CD4-positive, alpha-beta T cell treated with Interleukin-4 for 1 hour (primary cell): ENCODE measurements at places on chromosomes 6 and 20.

- no peak for DNase-seq
Observed at GRCh38 chr6:143087856-143088255, 27.2 kb downstream of the AIG1 start.

DNA sequence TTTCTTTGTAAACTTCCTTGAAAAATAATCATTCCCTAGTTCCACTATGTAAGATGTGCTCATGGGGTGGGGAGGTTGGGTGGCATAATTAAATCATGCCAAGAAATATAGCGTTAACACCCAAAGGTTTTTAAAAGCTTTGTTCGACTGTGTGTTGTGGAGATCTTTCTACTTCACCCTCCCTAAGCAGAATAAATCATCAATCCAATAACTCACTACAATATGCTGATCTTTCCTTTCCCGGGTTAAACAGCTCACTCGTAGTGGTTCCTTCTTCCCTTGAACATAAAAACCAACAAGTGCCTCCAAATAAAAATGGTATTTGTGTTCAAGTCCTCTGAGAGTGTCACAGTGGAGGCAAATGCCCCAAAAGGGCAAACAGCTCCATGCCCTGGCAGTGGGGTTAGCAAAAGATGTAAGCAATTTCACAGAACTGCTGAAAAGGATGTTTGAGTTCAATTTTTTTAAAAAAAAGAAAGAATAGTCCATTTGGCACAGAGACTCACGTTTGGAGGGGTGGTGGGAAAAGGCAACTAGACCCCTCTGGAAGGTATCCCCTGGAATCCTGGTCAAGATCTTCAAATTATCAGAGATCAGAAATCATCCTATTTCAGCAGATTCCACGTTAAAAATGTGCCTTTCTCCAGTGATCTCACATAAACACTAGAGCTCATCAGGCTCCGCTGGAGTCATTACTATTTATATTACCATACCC, 99.1 kb downstream of the TFAP2A start:
- DNase-seq = no peak

DNA sequence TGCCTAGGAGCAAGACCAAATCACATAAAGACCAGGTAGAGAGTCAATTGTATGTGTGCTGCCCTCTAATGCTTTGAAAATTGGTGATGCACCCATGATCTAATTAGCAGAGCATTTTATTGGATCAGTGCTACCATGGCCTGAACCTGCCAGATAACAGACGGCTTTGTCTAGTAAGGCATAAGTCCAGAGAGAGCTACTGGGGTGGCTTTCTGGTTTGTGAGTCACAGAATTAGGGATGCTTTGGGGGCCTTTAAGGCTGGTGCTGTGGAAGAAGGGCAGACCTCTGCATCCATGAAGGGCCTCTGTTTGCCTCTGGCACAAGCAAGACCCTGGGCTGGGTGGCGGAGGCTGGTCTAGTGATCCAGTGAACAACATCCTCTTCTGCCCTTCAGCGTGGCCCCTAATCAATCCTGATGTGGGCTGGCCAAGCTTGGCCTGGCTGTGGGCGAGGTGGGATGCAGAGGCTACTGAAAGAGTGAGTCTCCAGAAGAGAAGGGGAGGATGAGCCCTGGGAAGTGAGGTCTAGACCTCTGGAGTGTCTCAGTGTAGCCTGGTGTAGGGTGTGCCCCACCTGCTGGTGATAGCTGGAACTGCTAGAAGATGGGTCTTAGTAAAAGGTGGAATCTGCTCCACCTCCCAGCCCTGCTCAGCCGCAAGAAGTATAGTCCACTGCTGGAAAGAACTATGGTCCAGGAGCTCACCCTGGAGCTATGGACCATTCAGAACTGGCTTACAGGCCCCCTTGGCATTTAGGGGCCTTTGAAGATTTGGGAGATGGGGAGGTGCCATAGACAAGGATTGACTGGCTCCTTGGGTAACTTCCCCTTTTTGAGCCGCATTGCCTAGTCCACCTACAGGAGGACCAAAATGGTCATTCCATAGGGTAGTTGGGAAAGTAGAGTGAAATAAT, 36.7 kb upstream of the AAR2 start:
- peak; percentile 69 for DNase-seq

DNA sequence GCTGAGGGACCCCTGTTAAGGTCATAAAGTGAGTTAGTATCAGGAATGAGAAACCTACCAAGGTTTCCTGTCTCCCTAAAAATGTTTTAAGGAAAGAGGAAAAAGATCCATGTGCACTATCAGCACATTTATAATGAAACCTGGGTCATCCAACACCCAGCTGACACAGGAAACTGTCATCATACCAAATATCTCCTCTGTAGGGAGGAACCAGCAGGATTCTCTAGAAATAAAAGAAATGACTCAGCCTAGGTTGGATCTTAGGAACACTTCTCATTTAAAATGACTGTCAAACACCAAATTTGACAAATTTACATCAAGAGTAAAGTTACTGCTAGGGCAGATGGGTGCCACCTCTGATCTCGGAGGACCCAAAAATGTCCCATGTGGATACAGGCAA, 21.7 kb downstream of the GFOD1 start:
- DNase-seq = no peak

- DNase-seq = no peak
Observed at GRCh38 chr6:117025310-117025709, 148.3 kb downstream of the RFX6 start.

DNA sequence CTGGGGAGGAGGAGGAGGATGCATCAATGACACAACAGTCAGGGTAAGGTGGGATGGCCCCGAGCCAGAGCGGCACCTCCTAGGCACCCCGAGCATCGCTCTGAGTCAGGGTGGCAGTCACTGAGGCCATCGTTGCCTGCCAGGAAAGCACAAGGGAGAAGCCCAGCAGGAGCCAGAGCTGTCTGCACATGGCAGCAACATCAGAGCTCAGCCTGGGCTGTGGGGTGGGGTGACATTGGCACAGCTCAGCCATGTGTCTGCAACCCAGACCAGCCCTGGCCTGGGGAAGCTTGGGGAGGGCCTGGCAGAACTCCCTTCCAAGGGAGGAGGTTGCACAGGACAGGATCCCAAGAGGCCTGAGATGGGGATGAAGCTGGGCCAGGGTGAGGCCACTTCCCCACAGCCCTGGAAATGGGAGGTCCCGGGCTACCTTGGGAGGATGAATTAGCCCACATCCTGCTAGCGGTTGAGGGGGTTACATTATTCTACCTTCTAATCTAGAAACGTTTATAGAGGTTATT, 255.6 kb downstream of the MAFB start:
- DNase-seq = no peak

- DNase-seq = no peak
Observed at GRCh38 chr6:156933201-156934068, 156.3 kb downstream of the ARID1B start.

GRCh38 chr6:151111670-151112069, 128.1 kb upstream of the AKAP12 start:
- no peak for DNase-seq

DNA sequence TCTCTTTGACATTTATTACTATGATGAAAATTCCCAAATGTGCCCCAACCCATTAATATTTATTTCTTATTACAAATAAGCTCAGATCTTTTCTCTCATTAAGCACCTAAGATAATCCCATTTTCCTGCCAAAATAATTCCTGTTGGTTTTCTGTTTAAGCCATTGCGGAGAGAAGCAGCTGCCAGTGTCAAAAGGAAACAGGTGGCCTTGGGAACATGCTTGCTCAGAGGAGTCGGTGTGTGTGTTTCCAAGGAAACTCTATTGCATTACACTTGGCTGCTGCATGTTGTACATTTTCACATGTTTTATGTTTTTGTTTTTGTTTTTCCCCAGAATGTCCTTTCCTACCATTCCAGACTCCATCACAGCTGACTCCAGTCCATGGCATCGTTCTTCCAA, 56.4 kb downstream of the CD24 start:
- DNase-seq = no peak

- DNase-seq = no peak
Observed at GRCh38 chr6:43033496-43034189, 12.2 kb downstream of the RRP36 start.

- DNase-seq = no peak
Observed at GRCh38 chr6:67694127-67694526, 941.0 kb upstream of the ADGRB3 start.

- DNase-seq = no peak
Observed at GRCh38 chr20:13348311-13349234, 127.5 kb downstream of the ISM1 start.

- no peak for DNase-seq
Observed at GRCh38 chr20:45020236-45020886, 54.0 kb downstream of the STK4 start.

GRCh38 chr6:20246125-20246524, 33.9 kb upstream of the MBOAT1 start:
- no peak for DNase-seq

DNA sequence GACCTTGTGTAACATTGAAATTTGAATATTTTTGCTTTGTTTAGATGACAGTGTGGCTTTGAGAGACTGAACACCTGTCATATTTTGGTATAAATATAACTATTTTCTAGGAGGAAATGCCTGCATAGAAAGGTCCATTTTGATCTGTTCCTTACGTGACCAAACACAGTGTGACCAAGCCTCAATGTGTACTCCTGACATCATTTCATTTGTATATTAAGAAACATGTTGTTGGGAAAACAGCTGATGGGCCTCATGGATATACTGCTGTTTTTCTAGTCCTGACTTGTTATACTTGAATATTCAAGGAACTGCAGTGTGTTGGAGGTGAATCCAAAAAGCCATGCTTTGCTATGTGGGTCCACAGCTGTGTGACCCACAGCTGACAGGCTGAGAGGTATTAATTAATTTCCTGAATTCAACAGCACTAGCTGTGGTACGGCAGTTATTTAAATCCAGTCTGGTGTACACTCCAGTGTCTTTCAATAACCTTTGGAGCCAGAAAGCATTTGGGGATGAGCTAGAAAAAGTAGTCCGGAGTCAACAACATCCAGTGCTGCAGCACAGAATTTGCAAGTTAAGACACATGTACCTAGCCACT, 18.9 kb downstream of the NCOA7 start:
- DNase-seq = no peak

- peak; percentile 39 for DNase-seq
Observed at GRCh38 chr6:15400572-15401004, 154.7 kb downstream of the JARID2 start.

GRCh38 chr6:111824608-111825337, 48.5 kb downstream of the FYN start:
- DNase-seq = no peak

- no peak for DNase-seq
Observed at GRCh38 chr6:108958900-108959770, 110.9 kb downstream of the ARMC2 start.

GRCh38 chr6:17851001-17851719, 136.3 kb downstream of the KIF13A start:
- no peak for DNase-seq

DNA sequence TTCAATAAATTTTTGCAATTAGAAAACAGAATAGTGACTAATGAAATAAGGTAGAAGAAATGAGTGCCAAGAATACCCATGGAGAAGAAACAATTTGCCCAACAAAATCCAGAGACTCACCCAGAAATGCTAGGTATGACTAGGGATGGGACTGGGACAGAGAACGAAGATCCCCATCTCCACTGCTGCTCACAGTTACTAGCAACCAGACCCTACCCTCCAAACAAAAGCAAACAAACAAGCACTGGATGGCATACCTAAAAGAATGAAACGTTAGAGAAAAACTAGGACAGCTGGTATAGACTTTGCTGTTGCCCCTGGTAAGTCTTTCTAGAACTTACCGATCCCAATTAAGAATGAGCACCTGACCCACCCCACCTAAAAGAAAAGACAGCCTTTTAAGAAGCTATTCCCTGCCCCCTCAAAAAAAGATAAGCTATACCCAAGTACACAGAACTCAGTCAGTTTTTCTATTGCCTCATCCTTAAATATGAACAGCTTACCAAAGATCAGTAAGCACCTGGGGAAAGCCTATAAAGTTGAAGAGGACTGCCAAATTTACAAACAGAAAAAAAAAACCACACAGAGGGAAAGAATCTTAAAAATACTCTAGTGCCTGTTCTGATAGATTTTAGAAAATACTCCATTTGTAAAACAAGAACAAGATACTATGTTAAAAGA, 31.7 kb downstream of the REPS1 start:
- DNase-seq = no peak

DNA sequence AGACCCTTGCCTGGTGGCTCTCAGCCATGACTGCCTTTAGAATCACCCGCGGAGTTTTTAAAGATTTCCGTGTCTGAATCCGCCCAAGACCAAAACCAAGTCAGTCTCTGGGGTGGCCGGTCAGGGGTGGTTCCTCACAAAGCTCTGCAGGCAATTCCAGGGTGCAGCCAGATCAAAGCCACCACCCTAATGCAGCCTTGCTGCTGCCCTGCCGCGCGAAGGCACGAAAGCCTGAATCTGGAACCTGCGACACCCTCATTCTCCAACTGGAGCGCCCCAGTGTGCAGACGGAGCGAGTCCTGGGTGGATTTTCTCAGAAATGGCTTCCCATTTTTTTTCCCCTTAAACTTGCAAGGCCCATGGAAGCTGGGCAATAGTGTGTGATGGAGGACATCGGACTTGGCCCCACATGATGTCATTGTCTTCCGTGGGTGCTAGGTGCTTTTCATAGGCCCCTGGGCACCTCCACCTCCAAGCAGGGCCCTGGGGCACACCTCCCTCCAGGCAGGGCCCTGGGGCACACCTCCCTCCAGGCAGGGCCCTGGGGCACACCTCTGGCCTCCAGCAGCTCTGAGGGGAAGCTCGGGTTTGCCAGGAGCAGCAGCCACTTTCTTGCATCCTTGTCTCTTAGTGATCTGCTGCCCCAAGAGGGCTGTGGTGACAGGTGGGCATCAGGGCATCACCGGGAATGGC, 343.1 kb downstream of the ZFAND3 start:
- no peak for DNase-seq

DNA sequence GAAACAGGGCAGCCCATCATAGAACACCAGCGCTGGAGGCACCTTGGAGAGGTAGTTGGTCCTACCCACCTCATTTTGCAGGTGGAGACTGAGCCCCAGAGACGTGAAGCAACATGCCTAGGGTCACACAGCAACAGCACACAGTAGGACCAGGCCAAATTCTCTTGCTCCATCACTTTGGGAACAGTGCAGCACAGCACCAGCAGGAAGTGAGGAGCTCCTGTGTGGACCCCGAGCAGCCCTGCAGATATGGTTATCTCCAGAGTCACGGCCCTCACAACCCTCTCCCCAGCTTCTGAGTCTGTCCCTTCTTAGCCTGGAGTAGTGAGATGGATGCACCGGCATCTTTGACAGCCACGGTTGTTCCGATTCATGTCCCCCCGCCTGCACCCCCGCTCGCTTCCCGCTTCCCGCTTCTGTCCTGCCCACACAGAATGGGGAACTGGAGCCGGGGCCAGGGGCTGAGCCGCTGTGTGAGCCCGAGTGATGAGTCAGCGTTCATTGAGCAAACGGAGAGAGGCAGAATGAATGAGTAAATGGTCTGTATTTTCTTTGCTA, 72.6 kb upstream of the DUSP22 start:
- peak; percentile 72 for DNase-seq
